ENCODE measurements at places on chromosomes 11 and 22.

DNA sequence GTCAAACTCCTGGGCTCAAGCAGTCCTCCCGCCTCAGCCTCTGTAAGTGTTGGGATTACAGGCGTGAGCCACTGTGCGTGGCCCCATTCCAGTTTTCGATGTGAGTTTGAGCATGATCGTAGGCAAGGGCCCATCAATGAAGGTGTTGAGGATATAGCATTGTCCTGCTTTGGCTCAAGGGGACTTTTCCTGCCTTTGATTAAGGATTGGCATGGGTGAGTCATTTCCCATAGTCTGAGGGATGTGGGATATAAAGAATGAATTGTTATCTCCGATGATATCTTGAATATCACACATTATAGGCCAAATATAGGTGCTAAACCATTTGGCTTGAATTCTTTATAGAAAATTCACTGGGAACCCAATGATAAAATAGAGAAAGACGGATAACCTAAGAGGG lies 30.4 kb downstream of the STIM1 start:
- no peak for DNase-seq

GRCh38 chr11:21105196-21105917 lies 436.0 kb downstream of the NELL1 start:
- no peak for DNase-seq

DNA sequence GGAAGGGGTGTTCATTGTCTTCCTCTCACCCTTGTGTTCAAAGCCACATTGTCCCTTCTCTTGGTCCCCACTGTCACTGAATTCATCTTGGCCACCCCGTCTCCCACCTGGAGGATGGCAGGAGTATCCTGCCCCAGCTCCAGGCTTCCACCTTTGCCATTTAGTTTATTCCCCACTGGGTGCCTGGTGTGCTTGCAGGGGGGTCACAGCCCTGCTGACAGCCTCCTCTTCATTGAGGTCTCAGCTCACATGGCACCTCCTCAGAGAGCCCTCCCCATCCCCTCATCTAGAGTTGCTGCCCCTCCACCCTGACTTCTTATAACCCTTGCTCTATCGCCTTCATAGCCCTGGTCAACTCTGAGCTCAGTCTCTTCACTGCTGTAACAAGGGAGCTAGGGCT lies 36.6 kb downstream of the KIAA1671 start:
- DNase-seq = no peak

- no peak for DNase-seq
Observed at GRCh38 chr11:116485425-116485824, 287.4 kb downstream of the BUD13 start.

- no peak for DNase-seq
Observed at GRCh38 chr11:119336744-119337469, 2.6 kb downstream of the RNF26 start.

DNA sequence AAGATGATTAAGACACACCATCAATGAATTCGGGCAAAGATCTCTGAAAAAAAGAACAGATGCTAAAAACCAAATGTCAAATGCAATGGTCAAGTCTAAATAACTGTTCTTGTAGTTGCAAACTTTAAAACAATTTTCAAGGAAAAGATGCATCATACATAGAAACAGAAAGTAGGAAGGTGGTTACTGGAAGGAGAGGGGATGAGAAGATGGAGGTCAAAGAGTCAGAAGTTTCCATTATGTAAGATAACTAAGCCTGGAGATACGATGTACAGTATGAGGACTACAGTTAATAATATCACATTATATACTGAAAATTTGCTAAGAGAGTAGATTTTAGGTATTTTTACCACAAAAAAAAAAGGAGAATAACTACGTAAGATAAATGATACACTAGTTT lies 27.1 kb downstream of the CWF19L2 start:
- DNase-seq = no peak

GRCh38 chr11:122749005-122749687 lies 89.2 kb upstream of the CRTAM start:
- peak; percentile 66 for DNase-seq

- peak; percentile 69 for DNase-seq
Observed at GRCh38 chr11:96062134-96062533, 138.2 kb upstream of the MTMR2 start.

GRCh38 chr11:1927026-1927847 lies 7.7 kb downstream of the TNNT3 start:
- DNase-seq = peak; percentile 97

GRCh38 chr22:49703990-49704344 lies 123.7 kb downstream of the BRD1 start:
- DNase-seq = no peak

DNA sequence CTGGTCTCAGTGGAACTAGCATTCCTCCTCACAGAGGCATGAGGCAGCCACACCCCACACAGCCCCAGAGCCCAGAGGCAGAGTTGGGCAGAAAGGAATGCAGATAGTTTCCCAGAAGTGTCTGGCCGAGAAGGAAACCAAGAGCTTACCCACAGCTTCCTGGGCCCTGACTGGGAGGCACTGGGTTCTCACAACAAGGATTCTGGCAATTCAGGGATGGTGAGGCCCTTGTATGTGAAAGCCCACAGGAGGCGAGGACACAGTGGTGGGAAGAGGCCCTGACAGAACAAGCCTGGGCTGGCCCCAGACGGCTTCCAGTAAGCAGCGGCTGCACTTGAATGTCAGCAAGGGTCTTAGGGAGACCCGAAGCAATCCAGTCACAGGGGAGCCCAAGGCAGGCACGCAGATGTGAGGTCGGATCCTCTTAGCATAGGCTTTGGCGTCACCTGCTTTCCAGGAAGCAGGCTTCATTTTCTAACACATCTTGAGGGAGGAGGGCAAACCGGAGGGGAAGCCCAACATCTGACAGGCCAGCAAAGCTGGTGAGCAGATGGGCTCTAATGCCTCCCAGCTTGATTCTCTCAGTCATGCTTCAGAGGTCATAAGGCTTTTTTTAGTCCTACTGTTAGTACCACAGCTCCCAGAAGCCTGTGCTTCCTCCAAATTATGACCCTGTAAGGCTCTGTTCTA lies 78.3 kb upstream of the AKIP1 start:
- DNase-seq = peak; percentile 85

DNA sequence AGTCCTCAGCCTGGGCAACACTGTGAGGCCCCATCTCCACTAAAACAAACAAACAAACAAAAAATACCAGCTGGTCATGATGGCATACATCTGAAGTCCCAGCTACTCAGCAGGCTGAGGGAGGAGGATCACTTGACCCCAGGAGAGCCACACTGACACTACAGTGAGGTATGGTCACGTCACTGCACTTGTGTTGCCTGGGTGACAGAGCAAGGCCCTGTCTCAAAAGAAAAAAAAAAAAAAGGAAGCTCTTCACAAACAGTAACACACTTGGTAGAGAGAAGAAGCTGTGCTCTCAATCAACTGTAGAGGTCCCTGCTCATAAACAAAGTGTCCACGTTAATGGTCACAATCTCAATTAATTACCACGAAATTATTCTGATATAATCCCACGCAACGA lies 401.6 kb upstream of the CCDC90B start:
- DNase-seq = no peak

- no peak for DNase-seq
Observed at GRCh38 chr11:76279646-76280045, 73.3 kb upstream of the WNT11 start.

GRCh38 chr11:61004761-61005181 lies 33.3 kb downstream of the CD6 start:
- DNase-seq = peak; percentile 49

GRCh38 chr22:45376703-45377102 lies 36.7 kb downstream of the SMC1B start:
- no peak for DNase-seq

- peak; percentile 85 for DNase-seq
Observed at GRCh38 chr22:28373831-28374230, 305.8 kb downstream of the TTC28 start.

DNA sequence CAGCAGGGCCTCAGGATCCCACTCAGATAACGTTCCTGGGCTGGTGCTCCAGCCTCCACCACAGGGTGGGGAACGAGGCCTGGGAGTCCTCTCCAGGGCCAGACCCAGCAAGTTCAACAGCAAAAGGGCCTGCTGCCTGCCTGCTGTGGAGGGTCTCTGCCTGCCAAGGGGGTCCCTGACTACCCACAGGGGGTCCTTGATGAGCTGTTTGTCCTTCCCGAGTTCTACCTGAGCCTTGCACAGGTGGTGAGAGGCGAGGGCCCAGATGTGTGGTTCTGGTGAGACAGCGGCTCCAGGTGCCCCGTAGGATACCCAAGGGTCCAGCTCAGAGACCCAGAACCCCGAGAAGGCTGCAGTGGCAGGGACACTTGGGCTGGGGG lies 4.4 kb downstream of the DUSP8 start:
- DNase-seq = no peak

GRCh38 chr11:126830216-126830806 lies 170.3 kb downstream of the KIRREL3 start:
- no peak for DNase-seq

GRCh38 chr11:71951741-71952310 lies 23.0 kb downstream of the RNF121 start:
- DNase-seq = no peak

DNA sequence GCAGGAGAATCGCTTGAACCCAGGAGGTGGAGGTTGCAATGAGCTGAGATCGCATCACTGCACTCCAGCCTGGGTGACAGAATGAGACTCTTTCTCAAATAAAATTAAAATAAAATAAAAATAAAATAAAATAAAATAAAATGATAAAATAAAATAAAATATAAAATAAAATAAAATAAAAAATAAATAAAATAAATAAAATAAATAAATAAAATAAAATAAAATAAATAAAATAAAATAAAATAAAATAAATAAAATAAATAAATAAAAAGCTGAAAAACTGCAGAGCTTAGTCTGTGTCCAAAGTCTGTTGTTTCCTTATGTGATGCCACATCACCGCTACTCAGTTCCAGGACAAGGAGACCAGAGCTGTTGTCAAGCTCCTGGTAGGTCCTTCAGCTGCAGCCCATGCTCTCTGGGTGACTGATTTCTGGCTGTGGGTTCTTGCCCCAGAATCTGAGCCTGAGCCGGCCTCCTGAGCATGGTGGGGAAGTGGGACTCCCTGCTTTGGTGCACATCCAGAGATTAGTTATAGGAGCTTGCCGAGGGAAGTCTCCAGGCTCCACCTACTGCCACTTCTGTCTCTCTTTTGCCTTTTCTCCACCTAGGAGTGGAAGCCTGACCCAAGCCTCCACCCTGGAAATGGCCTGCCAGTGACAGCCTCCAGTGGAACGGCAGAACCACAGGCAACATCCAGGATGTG lies 31.3 kb upstream of the ADA2 start:
- DNase-seq = no peak

DNA sequence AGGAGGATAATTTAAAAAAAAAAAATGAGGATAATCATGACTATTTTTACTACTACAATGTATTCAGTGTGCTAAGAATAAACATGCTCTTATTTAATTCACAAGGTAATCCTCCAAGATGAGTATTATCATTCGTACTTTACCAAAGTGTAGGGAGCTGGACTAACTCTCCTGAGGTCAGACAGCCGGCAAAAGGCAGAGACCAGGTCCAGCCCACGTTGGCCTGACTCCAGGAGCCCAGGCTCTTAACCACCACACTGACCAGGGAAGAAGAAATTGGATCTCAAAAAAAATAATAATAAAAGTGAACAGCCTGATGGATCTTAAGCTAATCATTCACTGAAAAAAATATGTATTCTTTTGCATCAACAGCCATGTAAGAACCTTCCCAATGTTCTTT lies 25.2 kb downstream of the PLAAT3 start:
- DNase-seq = no peak

GRCh38 chr11:44944853-44945235 lies 5.8 kb downstream of the TP53I11 start:
- DNase-seq = no peak
